ENCODE measurements at places on chromosomes 12 and 14.
A peak's percentile ranks its signal among the peaks of the same experiment; 100 is the strongest.

- peak; percentile 12 for DNase-seq
Measured at GRCh38 chr12:49568442-49569162, 660 bp upstream of the MCRS1 start.

- DNase-seq = no peak
Measured at GRCh38 chr12:91203610-91204009, 21.0 kb upstream of the DCN start.

DNA sequence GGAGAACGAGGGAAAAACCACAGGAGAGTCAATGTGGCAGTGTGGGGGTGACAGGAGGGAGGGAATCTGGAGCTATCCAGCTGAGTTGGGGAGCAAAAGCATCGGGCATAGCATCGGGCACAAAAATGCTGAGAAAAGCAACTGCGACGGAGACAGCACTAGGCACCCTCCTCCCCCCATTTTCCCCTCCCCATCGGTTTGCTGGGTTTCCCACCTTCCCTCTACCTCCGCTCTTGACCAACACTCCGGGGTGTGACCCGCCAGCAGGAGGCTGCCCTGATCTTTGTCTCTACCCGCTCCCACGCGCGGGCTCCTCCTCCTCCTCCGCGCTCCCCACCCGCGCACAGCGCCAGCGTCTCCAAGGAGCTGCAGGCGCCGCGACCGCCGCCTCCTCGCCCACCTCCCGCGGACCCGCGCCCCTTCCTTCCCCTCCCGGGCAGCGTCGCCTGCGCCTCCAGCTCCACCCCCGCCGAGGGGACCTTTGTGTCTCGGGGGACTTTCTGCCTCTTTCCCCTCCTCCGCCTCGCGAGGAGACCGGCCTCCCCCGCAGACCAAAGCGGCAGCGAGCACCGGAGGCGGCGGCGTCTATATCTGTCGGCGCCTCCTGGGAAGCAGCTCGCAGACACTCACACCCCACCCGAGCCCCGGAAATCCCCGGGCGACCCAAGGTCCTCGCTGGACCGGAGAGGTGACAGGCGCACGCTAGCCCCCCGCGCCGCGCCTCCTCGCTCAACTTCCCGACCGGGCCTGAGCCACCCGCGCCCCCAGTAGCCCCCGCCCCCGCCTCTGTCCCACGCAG, 920 bp downstream of the CDK17 start:
- peak; percentile 90 for DNase-seq

DNA sequence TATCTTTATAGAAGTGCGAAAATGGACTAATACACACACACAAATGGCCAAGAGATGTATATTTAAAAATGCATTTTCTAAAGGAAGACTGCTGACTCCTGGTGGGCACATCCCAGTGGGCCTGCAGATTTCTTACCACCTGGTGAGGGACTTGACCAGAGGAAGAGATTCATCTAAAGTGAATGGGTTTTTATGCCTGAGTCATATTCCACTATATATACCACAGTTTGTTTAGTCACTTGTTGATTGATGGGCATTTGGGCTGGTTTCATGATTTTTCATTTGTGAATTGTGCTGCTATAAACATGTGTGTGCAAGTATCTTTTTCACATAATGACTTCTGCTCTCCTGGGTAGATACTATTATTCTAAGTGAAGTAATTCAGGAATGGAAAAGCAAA, 277.3 kb downstream of the SLC16A7 start:
- no peak for DNase-seq

DNA sequence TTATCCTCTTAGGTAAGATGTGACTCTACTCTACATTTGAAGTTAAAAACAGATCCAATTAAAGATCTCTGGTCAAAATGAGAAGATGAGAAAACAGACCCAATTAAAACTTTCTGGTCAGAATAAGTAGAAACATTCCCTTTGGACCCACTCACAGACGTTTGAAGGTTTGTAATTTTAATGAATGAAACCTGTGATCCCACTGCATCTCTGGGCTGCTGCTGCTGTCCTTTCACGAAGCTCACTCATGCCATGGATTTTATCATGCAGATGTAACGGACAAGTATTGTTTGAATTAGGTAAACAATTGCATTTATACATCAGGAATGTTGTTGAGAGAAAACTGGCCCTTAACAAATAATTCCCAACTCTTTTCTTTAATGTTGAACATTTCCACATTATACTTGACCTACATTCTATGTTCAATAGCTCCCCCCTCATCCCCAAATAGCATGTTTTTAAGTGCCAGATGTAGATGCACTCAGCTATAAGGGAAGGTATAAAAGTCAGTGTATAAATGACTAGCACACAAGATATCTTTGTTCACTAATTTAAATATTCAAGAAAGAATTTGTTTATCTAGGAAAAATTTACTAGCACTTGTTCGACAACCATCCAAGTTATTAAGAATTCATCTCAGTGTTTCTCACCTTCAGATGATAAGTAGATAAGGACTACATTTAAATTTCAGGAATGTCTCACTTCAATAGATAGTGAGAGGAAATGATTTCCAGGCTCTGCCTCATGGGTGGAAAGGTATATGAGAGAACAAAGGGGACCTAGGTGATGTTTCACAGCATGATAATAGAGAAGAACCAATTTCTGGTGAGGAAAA, 202.3 kb upstream of the LMNTD1 start:
- DNase-seq = no peak

GRCh38 chr12:47574252-47575021, 131.4 kb downstream of the RPAP3 start:
- no peak for DNase-seq

DNA sequence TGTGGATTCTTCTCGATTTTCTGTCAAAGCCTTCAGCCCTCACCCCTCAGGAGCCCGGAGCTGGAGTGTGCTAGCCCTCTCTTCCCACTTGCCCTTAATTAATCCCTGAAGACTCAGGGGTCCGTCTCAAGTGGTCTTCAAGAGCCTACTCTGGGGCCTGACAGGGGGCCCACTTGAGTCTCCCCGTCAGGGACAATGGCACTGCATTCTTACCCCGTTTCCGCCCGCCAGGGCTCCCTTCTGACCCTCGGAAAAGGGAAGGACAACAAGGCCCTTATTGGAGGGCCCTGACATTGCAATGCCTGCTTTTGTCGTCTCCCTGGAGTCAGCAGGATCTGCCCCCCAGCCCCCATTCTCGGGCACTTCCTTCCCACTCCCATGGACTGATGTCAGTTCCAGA, 34.4 kb downstream of the TBX3 start:
- no peak for DNase-seq

Measured in lung microvascular endothelial cell (primary cell).